ENCODE measurements at places on chromosomes 2 and 18.

DNA sequence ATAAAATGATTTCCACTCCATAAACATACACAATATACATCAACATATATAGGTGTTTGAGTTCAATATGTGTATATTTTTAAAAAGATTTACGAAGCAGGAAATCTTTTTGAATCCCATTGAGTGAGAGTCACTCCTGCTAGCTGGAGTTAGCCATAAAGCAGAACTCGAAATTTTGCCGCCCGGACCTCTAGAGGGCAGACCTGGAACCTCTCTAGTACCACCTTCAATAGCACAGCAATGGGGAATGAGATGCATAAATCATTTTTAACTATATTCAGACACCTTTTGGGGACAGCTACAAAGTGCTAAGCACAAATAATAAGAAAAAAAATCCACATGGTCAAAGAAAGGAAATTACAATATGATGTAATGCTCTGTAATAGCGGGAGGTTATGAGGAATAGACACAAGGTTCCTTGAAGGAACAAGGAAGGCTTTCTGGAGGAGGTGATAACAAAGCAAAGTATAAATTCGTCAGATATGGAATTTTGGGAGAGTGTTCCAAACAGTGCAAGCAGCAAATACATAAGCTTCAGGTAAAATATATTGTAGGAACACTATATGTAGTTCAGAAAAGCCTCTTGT is 533.4 kb downstream of the ERBB4 start:
- DNase-seq: no peak

- no peak for DNase-seq
These were observed 229.0 kb downstream of the DYSF start for GRCh38 chr2:71682341-71682740.

DNA sequence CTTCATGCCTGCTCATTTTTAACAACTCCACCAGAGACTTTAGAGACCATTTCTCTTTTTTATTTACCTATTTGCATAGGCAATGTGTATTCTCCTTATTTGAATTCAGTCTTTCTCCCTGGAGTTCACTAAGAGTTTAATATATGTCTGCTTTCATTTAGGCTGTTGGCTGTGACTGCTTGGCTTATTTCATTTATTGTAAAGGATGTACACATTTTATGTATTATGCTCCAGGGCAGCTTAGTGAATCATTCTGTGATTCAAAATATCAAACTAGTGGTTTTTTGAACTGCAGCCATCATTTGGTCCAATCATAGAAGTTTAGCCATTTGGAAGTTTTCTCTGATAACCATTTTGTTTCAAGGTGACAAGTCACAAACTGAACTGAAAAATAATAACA is 229.6 kb downstream of the LPIN1 start:
- no peak for DNase-seq

GRCh38 chr18:44325903-44326635 is 354.6 kb upstream of the SETBP1 start:
- DNase-seq: peak; percentile 0

GRCh38 chr18:54712306-54712705 is 116.0 kb upstream of the RAB27B start:
- DNase-seq: no peak

DNA sequence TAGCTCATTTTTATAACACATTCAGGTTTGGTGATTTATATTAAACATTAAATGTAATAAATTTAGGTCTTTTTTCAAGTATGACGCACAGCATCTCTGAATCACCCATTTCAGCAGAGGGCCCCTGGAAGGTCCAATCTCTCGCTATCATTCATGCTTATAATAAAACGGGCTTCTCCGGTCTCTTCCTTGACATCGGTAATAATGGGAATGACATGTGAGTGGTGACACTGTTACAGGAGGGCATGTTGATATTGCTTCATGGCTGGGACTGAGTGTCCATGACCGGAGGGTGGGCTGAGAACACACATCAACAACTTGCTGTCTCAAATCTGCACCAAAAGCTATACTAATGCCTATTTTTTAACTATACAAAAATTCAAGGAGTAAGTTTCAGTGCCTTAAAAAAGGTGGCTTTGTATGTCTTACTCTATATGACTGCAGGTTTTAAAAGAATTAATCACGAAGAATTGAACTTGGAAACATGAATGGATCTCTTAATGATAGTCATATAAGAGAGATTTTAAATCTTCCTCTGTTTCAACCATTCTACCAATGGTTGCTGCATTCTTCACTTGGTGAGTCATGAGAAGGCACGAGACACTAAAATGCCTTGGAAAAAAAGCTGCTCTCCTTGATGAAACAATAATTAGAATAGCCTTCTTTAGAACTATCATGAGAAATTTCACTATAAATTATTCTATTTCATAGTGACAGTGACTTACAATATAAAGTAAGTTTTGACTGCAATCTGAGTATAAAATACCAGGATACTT is 101.9 kb upstream of the NRP2 start:
- DNase-seq: no peak

Measured in CD4-positive, alpha-beta T cell (primary cell).